ENCODE measurements at places on chromosomes 5 and 9.

DNA sequence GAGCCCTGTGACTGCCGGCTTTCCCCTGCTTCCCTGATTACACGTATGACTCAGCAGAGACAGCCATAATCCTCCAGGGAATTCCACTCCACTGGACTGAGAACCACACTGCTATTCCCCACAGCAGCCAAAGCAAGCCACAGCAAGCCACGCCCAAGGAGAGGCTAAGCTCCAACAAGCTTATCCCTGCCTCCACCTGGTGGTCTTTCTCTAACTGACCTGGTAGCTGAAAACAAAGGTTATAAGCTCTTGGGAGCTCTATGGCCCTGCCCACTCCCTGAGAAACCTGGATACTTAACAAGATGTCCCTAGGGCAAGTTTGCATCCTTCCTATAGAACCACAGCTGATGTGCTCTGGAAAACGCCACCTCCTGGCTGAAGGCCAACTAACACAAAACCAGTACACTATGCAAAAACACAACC, 613.7 kb upstream of the CDH18 start:
- ATAC-seq, result no peak

GRCh38 chr9:116208417-116209232, 55.0 kb downstream of the PAPPA start:
- ATAC-seq, result no peak

DNA sequence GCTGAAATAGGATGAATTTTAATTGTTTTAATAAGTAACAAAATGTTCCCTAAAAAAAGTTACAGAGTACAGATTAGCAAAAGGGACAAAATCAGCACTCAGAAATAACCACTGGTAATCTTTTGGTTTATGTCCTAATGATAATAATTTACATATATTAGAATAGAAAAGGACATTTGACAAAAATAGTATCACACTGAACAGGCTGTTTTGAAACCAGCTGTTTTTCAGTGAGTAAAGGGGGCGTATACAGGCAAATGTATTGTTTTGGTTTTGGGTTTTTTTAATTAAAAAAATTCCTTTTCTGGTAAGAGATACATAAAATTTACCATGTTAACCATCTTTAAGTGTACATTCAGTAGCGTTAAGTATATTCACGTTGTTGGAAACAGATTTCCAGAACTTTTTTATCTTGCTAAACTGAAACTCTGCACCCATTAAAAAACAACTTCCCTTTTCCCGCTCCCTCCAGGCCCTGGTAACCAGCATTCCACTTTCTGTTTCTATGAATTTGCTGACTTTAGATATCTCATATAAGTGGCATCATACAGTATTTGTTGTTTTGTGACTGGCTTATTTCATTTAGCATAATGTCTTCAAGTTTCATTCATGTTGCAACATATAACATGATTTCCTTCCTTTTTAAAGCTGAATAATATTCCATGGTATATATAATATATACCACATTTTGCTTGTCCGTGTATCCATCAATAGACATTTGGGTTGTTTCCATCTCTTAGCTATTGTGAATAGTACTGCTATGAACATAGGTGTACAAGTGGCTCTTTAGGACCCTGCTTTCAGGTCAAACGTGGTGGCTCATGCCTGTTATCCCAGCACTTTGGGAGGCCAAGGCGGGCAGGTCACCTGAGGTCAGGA, 20.6 kb upstream of the LARP1 start:
- no peak for ATAC-seq

- no peak for ATAC-seq
Measured at GRCh38 chr9:83669067-83669466, 38.7 kb downstream of the UBQLN1 start.

DNA sequence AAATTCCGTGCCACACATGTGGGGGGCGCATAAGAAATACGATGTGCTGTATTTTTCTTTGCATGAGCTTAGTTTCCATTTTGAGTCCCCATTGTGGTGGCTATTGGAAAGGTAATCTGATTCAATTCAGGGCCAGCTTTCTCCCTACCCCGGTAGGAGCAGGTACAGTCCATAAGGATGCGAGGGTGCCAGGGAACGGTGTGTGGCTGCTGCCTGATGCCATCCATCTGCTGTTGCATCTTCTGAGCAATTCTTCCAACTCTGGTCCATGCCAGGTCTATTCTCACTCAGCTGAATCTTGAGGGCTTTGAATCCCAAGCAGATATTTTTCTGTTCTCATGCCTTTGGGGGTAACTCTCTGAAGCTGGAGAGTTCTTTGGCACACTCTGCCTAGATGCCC, 392.7 kb downstream of the AGTPBP1 start:
- ATAC-seq, result no peak

GRCh38 chr9:69190086-69190862, 16.2 kb downstream of the TJP2 start:
- ATAC-seq, result no peak

GRCh38 chr5:24773261-24773660, 128.5 kb upstream of the CDH10 start:
- ATAC-seq, result no peak

GRCh38 chr9:118609355-118610044, 759.7 kb downstream of the BRINP1 start:
- no peak for ATAC-seq

DNA sequence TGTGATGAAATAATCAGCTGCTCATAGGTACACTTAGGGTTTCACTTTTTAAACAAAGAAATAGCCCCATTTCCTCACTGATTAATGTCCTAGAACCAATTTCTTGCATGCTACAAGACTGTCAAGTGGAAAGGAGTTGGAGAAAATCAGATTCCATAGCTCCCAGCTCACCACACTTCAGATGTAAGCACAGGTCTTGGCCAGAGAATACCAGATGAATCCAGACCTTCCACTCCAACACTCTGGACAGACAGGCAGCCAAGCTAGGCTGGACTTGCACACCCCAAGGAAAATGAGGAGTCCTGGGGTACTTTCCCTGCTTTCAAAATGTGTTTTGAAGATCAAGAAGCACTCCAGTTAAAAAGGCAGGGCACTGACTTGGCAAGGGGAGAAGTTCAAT, 68.5 kb downstream of the KLHL3 start:
- ATAC-seq, result no peak

GRCh38 chr5:65769539-65769938, 47.5 kb downstream of the NLN start:
- no peak for ATAC-seq

- ATAC-seq, result peak; percentile 78
Measured at GRCh38 chr9:130426883-130427282, 17.9 kb upstream of the ASS1 start.

DNA sequence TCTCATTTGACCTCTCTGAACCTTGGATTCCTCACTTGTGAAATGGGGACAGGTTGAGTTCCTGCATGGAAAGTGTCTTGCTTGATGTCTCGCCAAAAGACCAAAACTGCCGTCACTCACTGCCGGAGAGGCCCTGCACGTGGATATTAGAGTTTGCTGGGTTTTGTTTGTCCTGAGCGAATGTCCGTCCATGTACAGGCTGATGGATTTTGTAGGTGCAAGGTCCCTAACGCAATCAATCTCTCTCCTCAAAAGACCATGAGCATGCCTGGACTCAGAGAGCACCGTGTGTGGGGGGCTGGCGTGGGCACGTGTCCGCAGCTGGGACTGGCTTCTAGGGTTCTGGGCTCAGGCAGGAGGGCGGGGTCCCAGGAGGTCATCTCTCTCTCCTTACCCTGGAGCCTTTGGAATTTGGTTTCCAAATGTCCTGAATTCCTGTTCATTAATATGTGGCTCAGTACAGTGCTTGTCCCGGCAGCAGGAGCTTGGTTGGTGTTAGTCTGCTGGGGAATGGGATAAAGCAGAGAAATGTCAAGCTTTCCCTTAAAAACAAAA, 146.0 kb upstream of the IER5L start:
- ATAC-seq, result no peak

DNA sequence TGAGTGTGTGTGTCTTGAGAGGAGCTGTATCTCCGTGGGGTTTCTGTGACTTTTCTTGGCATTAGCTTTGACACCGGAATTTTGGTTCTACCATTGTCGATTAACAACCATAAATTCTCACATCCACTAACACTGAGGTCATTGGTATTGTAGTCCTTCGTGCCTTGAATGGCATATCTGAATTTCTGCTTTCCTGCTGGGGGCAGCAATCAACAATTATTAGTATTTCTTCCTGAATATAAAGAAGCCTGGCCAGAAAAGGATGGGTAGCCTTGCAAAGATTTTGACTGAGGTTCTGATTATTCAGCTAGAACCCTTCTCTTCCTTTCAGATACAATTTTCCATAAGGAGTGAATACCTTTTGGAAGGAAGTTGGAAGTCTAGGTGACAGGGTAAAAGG, 33.5 kb upstream of the SHOC1 start:
- no peak for ATAC-seq

DNA sequence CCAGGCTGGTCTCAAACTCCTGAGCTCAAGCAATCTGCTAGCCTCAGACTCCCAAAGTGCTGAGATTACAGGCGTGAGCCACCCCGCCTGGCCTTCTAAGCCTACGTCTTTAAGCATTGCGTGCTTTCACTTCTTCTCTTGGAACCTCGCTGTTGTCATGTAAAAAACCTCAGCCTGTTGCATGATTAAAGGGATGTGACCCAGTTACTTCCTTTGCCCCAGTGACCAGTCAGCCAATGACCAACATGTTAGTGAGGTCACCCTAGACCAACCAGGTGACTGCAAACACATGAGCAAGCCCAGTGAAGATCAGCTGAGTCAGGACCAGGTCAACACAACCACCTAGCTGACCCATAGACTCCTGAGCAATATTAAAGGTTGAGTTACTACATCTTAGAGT, 10.5 kb downstream of the KIF4B start:
- ATAC-seq, result no peak

DNA sequence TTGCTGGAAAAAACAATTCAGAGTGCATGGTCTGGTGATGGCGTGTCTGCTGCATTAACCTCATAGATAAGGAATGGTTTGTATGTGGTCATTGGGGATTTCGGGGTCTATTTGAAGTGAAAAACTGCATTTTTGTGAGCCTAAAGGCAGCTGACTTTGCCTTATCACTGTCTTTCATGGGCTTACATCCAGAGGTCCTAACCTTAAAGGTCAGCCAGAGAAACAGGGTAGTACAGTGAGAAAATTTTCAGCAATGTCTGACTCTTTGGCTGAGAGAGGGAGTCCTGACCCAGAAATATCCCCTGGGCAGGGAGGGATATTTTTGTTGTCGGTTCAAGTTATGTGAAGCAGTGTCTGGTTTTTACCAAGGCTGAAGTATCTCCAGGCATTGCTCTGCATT, 5.7 kb downstream of the PCSK5 start:
- no peak for ATAC-seq

DNA sequence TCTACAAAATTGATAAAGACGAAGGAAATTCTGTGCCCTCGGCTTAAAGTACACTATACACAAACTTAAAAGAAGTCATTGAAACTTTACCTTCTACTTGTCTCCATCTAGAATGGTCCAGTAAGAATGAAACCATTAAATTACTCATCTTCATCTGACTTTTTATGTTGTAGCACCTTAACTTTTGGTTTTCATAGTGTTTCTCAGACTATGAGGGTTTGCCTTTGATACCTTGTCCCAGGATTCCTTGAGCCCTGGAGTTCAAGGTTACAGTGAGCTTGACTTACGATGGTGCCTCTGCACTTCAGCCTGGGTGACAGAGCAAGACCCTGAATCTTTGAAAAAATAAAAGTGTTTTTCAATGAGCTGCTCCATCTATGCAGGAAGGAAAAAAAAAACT, 132.2 kb downstream of the CDC42SE2 start:
- ATAC-seq, result no peak

DNA sequence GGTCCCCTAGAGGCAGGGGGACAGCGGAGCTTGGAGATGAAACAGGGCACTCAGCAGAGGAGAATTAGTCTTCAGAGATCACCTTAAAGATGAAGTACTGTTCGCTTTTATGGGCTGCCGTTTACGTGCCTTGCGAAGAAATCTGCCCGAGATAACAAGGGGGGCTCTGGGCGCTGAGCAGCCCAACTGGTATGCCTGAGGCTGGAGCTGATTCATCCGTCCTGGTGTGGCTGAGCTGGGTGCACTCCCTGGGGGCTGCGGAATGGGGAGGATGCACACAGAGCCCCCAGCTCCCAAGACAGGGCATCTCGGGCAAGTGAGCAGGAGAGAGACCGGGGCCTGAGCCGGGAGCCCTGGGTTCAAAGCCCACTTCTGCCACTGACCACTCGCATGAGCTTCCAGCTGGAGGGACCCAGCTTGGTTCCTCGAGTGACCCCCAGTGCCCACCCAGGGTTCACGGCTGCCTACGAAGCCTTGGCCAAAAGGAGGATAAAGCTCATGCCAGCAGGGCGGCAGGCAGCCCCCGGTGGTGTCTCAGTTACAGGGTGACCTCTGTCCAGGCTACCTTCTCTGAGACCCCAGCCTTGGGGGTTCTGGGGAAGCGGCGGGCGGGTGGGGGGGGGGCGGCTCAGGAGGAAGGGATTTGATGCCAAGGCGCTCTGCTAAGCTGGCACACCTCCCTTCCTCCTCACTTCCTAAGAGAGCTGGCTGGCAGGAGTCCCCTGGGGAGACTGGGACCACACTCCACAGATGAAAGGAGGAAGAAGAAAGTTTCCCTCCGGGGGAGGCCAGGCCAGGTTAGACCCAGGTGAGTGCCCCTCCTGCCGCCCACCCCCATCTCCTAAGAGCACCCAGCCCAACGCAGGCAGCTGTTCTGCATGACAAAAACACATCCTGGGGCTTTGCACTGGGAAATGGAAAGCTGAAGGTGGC, 5.7 kb downstream of the FIBCD1 start:
- peak; percentile 25 for ATAC-seq

DNA sequence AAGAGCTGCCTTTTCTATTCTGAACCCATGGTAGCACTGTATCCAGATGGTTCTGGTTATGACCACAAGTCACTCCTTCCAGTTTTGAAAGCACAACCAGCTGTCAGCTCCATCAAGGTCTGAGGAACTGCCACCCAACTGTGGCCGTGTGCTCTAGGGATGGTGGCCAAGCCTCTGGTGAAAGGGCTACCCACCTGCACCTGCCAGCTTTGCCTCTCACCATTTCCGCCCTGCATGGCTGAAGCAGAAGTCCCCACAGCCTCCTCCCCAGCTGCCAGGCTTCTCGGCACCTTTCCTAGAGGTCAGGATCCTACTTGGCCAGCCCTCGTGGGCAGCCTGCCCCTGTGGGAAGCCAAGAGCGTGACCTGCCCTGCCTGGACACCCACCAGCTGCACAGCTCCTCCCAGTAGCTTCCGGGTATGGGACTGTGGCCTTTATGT, 16.8 kb downstream of the SEMA5A start:
- no peak for ATAC-seq

- peak; percentile 78 for ATAC-seq
Measured at GRCh38 chr9:130368631-130369103, 76.1 kb upstream of the ASS1 start.

- no peak for ATAC-seq
Measured at GRCh38 chr5:170333161-170333910, 35.8 kb upstream of the LCP2 start.

All from motor neuron (in vitro differentiated cells).